Muscle of arm (tissue), 14 donors: ENCODE measurements at places on chromosomes 12 and 14. TPM values are rescaled to one million over a fixed set of nuclear protein-coding genes. Genes with fewer than 3 reads are reported as not detected.

GRCh38 chr12:56941299-56942017, 7.2 kb upstream of the SDR9C7 start:
- no peak for DNase-seq

GRCh38 chr12:60052483-60052882, 456.7 kb downstream of the SLC16A7 start:
- DNase-seq = no peak

- no peak for DNase-seq
Measured at GRCh38 chr14:84797326-84797725, 732.6 kb upstream of the FLRT2 start.

DNA sequence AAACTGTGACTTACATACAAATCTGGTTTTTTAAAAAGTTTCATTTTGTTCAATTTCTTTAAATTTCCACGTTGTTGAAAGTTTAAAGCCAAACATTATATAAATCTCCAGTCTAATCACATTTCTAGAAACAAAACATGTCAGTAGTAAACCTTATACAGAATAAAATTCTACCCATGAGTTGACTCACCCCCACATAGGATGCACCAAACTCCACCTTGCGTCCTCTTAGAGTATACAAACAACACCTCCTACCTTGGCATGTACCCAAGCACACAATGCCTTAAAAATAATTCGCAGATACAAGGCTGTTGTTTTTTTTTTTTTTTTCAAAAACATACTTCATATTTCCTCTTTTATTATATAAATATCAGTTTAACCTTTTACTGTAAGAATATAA, 3.3 kb downstream of the FBXL14 start:
- peak; percentile 32 for DNase-seq

GRCh38 chr14:75835737-75836136, 146.1 kb downstream of the TGFB3 start:
- no peak for DNase-seq

- DNase-seq = peak; percentile 31
Measured at GRCh38 chr14:96567289-96567899, 65.2 kb downstream of the PAPOLA start.

DNA sequence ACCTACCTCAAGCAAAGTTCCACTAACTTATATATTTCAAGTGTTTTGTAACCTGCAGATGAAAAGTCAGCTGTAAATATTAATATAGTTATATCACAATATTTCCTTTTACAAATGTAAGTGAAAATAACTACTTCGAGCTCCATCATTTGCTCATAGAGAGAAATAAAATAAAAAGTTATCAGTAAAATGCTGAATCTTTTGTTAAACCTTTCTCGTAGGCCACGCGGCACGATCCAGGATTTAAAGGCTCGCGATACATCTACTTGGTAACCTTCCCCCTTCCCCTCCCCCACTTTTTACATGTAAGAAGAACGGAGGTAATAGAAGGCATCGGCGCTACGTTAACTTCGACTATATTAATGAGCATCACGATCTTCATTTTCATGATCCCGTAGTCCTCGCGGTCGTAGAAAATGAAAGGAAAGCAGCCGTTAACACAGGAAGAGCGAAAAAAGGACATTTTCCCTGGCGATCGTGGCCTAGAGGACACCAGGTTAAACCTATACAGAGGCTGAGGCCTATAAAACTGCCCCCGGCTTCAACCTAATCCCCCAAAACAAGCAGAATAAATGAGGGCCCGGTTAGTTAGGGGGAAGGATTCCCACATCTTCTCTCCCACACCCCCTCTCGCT, 508 bp downstream of the HNRNPC start:
- DNase-seq = peak; percentile 68

- no peak for DNase-seq
Measured at GRCh38 chr12:89779090-89779489, 70.5 kb upstream of the ATP2B1 start.

DNA sequence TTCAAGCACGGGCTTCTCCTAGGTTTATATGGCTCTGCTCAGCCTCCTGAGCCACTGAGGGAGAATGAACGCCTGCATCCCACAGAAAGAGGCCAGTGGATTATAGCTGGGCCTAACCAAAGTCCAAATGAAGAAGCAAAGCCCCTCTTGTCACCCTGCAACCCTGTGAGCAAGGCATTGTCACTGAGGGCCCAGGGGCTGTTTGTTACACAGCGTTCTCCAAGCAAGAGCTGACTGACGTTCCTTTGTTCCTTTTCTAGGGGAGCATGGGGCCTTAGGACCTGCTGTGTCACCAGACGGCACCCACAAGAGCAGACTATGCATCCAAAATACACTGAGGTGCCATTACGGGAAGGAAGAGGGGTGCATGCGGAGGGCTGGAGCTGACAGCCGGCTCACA, 4.3 kb upstream of the FBRSL1 start:
- DNase-seq = no peak

DNA sequence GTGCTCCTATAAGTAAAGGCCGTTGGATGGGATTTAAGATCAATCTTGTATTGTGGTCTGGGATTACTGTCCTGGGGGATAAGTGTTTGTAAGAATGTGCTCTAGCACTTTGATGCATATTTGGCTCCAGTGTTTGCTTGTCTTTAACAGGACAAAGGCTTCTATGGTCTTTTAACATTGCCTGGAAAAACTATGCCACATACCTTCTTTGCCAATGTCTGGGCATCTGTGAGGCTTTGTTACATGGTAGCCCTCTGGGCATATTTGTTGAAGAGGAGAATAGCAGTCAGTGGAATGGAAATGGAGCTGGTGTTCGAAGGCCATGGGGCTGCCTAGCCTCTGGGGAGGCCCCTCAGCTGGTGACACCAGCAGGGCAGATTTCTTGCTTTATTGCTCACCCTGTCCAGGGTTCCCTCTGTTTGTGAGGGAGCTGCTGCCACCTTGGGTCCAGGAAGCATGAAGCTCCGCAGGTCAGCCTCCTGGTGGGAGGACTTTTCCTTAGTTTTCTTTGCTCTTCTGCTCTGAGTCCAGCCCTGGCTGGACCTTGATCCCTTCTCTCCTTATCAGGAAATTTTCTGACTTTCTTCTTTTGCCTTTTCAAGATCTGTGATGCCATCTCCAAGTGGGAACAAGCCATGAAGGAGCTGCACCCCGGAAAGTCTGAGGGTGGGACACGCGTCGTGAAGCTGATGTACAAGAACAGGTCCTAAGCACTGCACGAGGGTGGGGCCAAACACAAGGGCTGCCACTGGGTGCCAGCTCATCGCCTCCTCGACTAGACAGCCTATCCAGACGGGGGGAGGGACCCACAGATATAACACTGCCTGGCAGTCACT, 19.5 kb downstream of the PIGH start:
- DNase-seq = no peak

- DNase-seq = no peak
Measured at GRCh38 chr14:53967606-53968005, 11.0 kb upstream of the BMP4 start.

- no peak for DNase-seq
Measured at GRCh38 chr14:51337520-51337919, 97.5 kb downstream of the TMX1 start.

- peak; percentile 37 for DNase-seq
Measured at GRCh38 chr12:46205294-46205693, 63.5 kb downstream of the SLC38A1 start.

- no peak for DNase-seq
Measured at GRCh38 chr14:76326918-76327689, 48.8 kb upstream of the ESRRB start.

GRCh38 chr12:2803635-2804392, 8.7 kb upstream of the ITFG2 start:
- DNase-seq = no peak

DNA sequence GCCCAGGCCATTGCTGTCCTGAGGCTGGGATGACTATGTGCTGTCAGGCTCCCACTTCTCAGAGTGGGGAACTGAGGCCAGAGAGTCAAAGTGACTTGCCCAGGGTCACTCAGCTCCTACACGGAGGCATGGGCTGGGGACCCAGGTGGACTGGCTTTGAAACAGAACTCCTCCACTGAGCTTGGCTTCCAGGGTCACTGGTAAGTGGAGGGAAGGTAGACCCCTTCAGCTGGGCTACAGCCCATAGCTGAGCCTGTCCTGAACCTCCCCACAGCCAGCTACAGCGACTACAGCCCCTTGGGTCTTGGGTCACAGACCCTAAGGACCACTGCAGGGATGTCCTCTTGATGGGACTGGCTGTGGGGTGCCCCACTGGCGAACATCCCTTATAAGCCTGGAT, 40.3 kb upstream of the TRAF3 start:
- DNase-seq = no peak

GRCh38 chr12:113418213-113418879, 3.8 kb upstream of the SDSL start:
- DNase-seq = no peak

GRCh38 chr14:101717663-101718490, 43.6 kb upstream of the PPP2R5C start:
- no peak for DNase-seq

DNA sequence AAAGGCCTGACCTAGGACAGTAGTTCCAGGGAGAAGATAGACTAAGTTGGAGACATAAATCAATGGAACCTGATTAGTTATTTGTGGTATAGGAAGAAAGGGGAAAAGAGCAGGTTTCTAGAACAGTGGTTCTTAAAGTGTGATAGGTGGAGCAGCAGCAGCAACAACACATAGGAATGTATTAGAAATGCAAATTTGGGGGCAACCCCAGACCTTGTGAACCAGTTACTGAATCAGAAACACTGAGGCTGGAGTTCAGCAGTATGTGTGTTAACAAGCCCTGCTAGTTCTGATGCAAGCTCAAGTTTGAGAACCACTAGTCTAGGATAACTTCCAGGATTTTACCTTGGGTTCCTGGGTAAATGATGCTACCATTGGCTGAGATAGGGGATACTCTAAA, 308.7 kb downstream of the EMP1 start:
- DNase-seq = no peak

- DNase-seq = no peak
Measured at GRCh38 chr12:90254796-90255195, 546.2 kb upstream of the ATP2B1 start.

- DNase-seq = no peak
Measured at GRCh38 chr14:93025055-93025454, 90.7 kb downstream of the ITPK1 start.

DNA sequence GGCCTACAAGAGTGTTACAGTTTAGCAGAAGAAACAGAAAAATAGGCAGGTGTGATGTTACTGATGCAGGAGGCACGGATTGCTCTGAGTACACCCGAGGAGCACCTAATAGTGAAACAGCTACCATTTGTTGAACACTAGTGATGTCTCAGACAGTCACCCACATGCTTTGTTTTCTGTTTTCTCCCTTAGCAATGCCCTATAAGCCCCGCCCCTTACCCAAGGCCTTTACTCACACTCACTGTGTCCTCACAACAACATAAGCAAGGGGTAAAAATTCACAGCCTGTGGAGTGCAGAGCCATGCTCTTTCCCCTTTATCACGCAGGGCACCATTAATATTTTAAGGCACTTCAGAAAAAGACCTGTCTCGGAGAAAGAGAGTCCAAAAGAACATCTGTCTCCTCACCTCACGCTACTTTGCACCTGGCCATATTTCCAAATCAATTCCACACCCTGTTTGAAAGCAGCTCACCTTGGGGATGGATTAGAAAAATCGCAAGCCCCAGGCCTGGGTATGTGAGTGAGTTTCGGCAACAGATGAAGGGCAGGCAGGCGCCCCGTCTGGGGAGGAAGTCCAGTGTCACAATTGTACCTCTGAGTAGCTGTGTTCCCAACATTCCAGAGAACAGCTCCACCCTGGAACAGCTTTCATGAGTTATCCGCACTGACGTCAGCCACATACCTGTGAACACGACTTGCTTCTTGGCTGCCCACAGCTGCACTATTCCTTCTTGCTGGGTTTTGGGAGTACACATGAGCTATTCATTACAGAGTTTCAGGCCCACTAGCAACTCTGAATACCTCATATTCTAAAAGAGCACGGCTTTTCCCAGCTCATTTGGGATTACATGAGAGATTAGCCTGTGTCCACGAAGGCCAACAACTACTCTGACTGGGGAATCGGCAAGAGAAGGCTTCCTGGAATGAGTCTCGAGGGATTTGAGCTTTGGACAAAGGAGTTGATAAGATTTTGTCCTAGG, 26.0 kb downstream of the MAPK1IP1L start:
- DNase-seq = no peak

DNA sequence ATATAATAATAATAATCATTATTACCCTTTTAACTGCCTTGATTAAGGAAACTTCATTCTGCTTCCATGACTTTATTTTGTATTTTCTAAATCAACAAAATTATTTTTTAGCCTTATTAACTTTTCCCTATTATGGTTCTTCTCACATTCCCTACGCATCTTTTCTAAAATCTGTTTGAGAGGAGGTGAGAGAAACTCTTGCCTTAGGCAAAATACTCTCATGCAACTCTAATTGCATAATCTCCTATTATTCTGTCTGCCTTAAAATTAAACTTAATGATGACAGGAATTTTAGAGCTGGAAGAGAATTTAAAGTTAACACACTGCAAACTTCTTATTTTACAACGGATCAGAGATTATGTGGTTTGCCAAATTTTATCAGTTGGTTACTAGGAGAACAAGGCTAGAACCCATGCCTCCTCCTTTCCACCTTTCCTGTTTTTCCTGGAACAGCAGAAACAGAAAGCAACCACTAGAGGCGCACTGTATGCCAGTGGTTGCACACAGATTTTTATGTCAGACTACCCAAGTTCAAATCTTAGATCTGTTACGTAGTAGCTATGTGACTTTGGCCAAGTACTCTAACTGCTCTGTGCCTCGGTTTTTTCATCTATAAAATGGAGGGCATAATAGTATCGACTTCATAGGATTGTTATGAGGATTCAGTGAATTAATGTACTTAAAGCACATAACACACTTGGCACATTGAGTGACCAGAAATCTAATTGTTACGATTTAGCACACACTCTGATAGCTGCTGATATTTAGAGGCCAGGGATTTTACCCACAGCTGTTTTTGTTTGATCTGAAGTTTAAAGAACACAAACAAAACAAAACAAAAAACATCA, 4.3 kb upstream of the BRMS1L start:
- no peak for DNase-seq

DNA sequence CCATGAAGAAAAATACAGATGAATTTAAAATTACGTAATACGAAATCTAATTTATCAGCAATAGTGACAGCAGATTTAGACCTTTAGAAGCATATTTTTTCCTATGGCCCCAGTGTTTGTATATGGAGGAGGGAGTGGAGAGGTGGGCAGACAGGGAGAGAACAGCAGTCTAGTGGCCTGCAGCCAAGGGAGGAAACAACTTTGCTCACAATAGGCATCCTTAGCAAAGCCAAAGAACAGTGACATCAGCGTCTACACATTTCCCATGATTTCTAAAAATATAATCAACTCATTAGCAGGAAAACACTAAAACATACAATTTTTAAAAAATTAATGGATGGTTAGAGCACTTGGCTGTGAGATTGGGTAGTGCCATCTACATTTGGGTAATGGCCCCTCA, 622.6 kb upstream of the ATP2B1 start:
- no peak for DNase-seq

Gene MON2
- polyA plus RNA-seq = 66.3 TPM

Gene CPM
- polyA plus RNA-seq = 3.1 TPM

Gene KCNA5
- 3.3 TPM for polyA plus RNA-seq

Gene NR1H4
- polyA plus RNA-seq = not detected

Gene PRH2
- not detected for polyA plus RNA-seq

Gene RNASE12
- not detected for polyA plus RNA-seq

Gene SLC10A1
- not detected for polyA plus RNA-seq

Gene CLEC2A
- not detected for polyA plus RNA-seq

Gene CIROP
- polyA plus RNA-seq = not detected

Gene MYO1H
- 0.37 TPM for polyA plus RNA-seq
